Activated CD4-positive, alpha-beta T cell treated with anti-CD3 and anti-CD28 coated beads for 36 hours (primary cell): ENCODE measurements at places on chromosomes 5 and 9. TPM values are rescaled to one million over a fixed set of nuclear protein-coding genes. Genes with fewer than 3 reads are reported as not detected.

- no peak for DNase-seq
Measured at GRCh38 chr5:6772886-6773285, 59.7 kb downstream of the TENT4A start.

- no peak for DNase-seq
Measured at GRCh38 chr9:19648672-19649071, 140.2 kb downstream of the SLC24A2 start.

- no peak for DNase-seq
Measured at GRCh38 chr5:68151812-68152211, 63.7 kb upstream of the PIK3R1 start.

DNA sequence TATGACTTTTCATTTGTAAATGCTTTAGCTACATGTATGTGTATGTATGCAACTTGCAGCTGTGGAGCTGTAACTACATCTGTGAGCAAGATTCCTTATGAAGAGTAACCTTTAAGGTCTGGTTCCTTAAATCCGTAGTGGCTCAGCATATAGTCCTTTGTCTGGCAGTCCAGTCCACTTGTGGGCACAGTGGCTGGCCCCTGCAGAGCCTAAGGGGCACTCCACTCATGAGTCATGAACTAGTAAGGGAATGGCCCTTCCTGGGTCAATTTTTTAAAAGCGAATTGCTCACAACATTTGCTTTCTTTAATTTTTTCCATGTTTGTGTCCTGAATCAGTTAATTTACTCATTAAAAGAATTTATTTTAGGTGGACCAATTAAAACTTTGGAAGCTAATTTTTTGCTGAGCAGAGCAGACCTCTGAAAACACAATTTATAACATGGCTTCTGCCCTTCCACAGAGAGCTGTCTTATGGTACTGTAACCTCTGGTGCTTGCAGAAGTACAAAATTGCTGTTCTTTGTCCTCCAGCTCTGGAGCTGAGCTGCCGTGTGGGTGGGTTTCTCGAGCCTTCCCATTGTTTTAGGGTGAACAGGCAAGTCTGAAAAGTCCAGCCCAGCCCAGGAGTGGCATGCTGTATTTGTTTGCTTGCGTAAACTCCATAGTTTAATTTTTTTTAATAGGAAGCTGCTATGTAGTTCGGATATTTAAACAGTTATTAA is 110.1 kb downstream of the MVB12B start:
- no peak for DNase-seq

GRCh38 chr9:112241491-112241890 is 66.4 kb upstream of the SUSD1 start:
- no peak for DNase-seq

DNA sequence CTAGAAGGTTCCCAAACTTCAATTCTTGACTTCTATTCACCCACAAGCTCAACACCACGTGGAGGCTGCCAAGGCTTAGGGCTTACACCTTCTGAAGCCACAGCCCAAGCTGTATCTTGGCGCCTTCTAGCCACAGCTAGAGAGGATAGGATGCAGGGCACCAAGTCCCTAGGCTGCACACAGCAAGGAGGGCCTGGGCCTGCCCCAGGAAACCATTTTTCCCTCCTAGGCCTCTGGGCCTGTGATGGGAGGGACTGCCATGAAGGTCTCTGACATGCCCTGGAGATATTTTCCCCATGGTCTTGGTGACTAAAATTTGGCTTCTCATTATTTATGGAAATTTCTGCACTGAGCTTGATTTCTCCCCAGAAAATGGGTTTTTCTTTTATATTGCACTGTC is 112.5 kb downstream of the CPLANE1 start:
- DNase-seq: no peak

- no peak for DNase-seq
Measured at GRCh38 chr5:50672663-50673062, 6.2 kb downstream of the PARP8 start.

FCN2 gene
- not detected for total RNA-seq

TAF11L5 gene
- not detected for total RNA-seq

CCDC171 gene
- 2.9 TPM for total RNA-seq
